ENCODE measurements at places on chromosomes 7 and 10.

GRCh38 chr7:49797987-49798660 lies 24.7 kb downstream of the VWC2 start:
- no peak for DNase-seq

DNA sequence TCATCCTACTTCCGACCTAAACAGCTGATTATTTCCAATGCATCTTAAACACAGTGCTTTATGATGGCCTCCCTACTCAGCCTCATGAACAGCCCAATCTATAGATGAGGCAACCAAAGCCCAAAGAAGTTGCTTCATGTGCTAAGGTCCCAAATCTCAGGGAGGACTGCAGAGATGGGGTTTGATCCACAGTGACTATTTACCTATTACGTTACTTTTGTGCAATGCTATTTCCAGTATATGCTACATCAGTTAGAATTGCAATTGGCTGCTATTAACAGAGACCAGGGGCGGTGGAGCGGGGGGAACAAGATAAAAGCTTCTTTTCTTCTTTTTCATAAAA lies 153.0 kb upstream of the TNS3 start:
- DNase-seq = no peak

DNA sequence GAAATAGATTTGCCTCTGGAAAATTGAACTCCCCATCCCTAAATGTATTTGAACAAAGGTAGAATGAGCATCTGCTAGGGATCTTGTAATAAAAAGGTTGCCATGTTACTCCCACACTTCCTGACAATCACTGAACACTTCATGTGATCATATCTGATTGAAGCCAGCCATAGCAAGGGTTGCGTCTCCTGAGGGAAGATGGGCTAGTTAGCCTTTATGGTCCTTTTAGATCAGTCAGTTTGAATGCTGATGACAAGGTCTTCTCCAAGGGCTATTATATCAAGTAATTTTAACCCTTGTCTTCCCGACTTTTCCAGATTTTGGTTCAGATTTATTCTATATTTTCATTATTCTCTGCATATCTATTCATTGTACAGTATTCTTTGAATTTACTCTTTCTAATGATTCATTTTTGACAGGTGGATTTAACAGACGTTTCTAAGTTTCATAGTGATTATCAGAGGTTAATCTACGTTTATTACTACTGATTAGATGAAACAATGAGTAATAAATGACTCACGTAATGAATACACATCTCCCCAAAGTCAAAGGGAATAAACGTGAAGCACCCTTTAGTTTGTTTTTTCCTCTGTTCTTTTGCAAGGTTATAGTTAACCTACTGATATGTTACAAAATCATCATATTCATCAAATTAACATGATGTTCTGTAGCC lies 28.1 kb downstream of the CSGALNACT2 start:
- no peak for DNase-seq

DNA sequence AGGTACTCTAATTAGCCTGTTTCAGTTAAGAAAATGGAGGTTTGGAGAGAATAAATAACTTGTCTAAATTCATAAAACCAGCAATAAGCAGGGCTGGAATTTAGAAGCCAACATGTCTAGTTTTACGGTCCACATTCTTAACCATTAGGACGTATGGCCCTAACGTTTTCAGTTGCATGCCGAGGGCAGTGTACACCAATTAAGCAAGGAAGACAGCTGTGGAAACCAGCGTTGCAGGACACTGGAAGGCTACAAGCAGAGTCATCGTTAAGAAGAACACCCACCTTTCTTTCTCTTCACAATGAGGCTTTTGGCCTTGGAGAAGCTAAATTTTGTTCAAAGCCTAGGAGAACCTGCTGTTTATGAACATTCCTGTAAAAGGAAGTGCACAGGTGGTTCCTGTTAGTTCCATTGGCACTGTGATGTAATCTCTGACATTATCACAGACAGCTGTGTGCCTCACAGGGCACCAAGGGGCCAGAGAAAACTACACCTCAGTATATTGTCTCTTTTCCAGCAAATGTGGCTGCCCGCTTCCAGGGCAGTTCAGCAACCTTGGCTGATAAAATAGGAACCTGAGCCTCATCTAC lies 21.0 kb downstream of the MPP7 start:
- no peak for DNase-seq

- no peak for DNase-seq
These were observed 135.3 kb upstream of the FAM3C start for GRCh38 chr7:121531175-121532070.

GRCh38 chr10:101935431-101935830 lies 91.8 kb upstream of the KCNIP2 start:
- DNase-seq = no peak

DNA sequence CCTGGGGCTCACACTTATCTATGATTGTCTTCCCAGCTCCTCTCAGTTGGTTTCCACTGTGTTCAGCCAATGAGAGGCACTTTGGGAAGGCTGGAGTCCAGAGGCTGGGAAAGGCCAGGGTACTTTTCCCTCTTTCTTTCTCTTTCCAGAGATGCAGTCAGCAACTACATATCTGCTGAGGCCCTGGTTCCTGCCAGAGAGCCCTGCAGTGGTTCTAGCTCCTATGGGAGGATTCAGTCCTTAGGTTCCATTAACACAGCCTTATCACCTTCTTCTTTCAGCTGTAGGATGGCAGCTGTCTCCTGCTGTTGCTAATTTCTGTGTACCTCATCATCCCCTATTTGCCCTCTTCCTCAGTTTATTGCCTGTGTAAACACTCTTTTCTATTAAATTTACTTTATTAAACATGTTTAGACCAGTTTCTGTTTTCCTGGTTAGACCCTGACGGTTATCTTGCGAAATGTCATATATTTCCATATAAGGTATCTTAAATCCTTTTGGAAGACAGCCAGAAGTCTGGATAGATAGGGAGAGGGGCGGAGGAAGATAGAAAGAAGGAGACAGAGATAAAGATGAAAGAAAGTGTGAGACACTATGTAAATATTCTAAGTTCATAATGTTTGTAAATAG lies 100.3 kb downstream of the HGF start:
- DNase-seq = no peak

DNA sequence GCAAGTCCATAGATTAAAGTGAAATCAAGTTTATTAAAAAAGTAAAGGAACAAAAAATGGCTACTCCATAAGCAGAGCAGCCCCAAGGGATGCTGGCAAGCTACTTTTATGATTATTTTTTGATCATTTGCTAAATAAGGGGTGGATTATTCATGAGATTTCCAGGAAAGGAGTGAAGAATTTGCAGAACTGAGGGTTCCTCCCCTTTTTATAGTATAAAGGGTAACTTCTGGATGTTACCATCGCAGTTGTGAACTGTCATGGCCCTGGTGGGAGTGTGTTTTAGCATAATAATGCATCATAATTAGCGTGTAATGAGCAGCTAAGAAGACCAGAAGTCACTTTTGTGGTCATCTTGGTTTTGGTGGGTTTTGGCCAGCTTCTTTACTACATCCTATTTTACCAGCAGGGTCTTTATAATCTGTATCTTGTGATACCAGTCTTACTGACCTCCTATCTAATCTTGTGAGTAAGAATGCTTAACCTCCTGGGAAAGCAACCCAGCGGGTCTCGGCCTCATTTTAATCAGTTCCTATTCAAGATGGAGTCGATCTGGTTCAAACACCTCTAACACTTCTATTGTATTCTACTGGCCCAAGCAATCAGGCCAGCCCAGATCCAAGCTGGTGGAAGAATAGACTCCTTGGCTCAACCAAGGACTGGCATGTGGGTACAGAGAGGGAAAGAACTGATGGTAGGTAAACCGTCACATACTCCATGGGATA lies 87.9 kb upstream of the NPSR1 start:
- DNase-seq = no peak

- DNase-seq = no peak
These were observed 521.8 kb upstream of the DPP6 start for GRCh38 chr7:153530441-153530840.

- no peak for DNase-seq
These were observed 3.0 kb downstream of the CHPF2 start for GRCh38 chr7:151235091-151235787.

GRCh38 chr10:117646718-117647117 lies 104.2 kb downstream of the EMX2 start:
- DNase-seq = no peak

DNA sequence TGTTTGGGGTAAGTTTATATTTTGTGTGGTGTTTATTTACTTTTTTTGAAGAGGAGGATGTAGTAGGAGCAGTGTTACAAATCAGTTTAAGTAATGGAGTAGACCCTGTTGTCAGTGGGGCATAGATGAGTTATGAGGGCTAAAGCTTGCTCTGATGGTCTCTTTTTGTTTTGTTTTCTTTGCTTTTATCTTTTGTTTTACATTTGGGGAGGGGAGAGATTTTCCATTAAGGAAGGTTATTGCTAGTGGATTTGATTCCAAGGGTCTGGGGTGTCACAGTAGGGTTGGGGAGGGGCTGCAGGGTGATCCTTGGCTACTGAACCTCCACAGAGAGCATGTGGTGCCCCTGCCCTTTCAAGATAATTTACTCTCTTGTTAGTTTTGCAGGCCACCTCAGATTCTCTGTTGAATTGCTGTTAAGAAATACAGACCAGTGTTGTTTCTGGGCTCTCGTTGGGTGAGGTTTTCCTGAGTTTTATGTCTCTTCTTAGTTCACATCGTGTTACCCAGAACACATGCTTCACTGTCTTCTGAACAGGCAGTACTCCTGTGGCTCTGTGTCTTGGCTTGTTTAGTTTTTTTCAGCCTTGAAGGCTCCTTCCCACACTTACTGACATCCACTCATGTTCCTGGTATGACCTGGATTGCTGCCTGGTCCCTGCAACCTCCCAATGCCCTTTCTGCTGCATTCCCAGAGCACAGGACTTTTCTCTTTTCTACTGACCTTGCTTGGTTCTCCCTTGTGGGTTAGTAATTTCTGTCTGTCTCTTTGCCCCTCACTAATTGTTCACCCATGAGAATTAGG lies 4.2 kb downstream of the KIFBP start:
- no peak for DNase-seq

DNA sequence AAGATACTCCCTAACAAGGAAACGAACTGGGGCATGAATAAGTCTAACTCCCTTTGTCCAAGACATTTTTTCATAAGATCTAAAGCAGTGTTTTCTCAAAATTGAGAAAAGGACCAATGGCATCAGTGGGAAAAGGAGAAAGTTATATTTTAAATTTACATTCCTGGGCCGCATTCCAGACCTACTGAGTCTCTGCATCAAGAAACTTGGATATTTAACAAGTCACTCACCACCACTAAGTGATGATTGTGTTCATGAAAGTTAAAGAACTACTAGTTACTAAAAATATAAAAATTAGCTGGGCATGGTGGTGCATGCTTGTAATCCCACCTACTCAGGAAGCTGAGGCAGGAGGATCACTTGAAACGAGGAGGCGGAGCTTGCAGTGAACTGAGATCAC lies 149.6 kb upstream of the MEOX2 start:
- DNase-seq = no peak

GRCh38 chr7:108114117-108114841 lies 15.9 kb downstream of the LAMB4 start:
- DNase-seq = no peak

- no peak for DNase-seq
These were observed 29.1 kb downstream of the FOXL3 start for GRCh38 chr7:318878-319661.

- no peak for DNase-seq
These were observed 12.8 kb downstream of the OR2F1 start for GRCh38 chr7:143967398-143967797.

DNA sequence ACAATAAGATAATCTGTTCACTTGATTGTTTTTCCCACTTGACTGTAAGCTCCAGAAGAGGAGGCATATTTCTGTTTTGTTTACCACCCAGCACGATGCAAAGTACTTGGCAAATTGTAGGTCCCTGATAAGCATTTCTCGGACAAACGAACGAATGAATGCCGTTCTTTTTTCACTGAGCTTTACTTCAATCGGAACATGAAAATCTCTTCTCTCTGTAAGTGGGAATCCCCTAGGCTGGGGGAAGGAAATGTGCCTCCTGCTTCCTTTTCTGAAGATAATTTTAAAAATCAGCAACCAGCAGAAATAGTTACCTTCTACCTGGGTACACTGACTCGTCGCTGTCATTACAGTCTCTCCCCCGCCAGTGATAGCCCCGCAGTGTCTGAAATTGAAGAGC lies 102.9 kb downstream of the AOAH start:
- no peak for DNase-seq

- no peak for DNase-seq
These were observed 263.8 kb downstream of the PTEN start for GRCh38 chr10:88127269-88127668.

DNA sequence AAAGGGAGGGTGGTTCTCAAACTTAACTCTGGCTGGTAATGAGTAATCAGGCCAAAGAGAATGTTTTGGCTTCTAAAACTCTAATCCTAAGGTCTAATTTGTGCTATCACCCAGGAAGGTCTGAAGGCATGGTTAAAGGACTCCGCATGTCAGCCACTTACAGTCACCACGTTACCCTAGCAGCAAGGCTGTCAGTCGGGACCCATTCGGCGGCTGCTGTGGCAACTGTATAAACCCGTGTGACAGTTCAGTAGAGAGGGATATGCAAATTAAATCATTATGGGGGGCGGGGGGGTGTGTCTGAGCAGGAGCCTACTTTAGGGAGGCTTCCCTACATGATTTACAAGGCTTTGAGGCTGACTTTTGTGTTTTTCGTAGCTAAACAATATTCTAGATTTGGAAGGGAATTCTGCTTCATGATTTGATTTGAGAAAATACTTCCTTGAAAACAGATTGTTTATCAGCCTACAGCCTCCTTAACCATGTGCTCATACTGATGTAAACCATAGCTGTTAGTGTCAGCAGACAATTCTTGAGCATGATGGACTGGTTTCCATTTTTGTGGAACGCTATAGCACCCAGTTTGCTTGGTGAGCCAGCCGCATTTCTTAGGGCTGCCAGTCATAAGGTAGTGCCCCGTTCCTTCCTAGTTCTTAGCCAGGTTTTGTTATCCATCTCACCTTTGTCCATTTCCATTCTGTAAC lies 284.4 kb downstream of the USP6NL start:
- DNase-seq = no peak

GRCh38 chr10:12755075-12755474 lies 246.4 kb downstream of the CCDC3 start:
- DNase-seq = no peak

GRCh38 chr7:51121931-51122425 lies 194.6 kb downstream of the COBL start:
- DNase-seq = no peak

All from globus pallidus (tissue), 1 donor.